Cardiac fibroblast (primary cell): ENCODE measurements at places on chromosomes 4 and X.

- peak; percentile 92 for DNase-seq
Observed at GRCh38 chrX:120672389-120672788, 42.5 kb upstream of the C1GALT1C1 start.

DNA sequence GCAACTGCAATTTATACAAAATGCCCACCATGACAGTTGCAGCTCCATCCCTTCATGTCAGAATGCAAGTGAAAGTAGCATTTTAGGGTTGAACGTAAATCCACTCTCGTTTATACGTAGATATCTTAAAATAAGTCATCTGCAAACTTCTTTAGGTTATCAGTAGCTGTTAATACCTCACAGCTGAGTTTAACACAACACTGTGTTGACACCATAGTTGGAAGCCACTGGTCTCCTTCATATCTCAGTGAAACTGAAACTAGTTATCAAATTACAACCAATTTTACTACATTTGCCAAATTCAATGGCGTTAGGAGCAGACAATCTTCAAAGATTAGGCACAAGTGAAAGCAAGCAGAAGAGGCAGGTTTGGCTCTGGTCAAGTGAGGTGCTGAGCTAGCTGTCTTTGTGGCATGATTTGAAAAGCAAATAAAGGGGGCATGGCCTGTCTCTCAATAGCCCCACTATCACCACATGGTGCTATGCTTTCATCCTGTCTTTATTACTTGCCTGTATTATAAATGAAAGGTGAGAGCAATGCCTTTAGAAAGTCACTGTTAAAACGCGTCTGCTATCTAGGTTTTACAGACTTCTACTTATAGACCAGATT is 12.3 kb downstream of the PPP3CA start:
- DNase-seq: peak; percentile 38

DNA sequence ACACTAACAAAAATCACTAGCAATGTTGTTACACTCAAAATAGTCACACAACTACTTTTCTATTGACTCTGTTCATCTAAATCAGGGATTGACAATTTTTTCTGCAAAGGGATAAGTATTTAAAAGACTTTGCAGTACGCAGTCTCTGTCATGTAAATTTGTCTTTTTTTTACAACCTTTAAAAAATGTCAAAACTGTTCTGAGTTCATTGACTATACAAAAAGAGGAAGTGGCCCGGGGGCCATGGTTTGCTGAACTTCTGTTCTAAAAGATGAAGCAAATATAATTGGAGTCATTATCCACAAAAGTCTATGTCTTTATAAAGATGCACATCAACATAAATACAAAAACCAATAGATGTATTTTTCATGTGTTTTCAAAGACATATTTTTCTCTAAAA is 1310.3 kb downstream of the RPA4 start:
- DNase-seq: no peak

DNA sequence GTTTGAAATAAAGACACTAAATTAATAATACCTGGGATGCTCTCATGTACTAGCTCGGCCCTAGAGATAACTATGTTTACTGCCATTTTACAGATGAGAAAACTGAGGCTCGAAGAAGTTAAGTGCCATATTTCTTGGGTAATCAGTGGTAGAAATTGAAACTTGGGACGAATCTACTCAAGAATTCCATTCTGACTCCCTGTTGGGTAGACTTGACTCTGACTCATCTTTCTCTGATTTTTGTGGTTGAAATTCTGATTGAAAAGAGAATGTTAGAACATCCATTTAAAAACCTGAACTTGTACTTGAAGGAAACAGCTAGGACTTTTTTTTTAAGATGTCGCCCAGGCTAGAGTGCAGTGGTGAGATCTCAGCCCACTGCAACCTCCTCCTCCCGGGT is 50.1 kb upstream of the NSUN7 start:
- peak; percentile 32 for DNase-seq
